ENCODE measurements at places on chromosomes 6 and 20.

GRCh38 chr6:150791717-150792116 lies 73.8 kb upstream of the MTHFD1L start:
- DNase-seq = no peak

DNA sequence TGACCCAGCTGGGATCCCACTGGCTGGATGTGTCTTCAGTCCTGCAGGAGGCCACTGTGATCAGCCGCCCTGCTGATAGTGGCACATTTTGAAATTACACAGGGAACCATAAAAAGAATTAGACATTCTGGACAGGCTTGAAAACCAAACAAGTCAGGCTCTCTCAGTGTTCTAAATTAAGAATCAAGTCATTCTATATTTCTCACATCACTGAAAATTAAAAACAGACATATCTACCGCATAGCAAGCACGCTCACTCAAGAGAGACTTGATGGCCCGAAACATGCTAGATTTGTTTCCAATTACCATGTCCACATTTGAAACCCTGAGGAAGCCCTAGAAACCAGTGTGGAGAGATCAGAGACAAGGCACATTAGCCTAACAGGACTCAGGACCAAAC lies 57.7 kb downstream of the NFATC2 start:
- DNase-seq = no peak

DNA sequence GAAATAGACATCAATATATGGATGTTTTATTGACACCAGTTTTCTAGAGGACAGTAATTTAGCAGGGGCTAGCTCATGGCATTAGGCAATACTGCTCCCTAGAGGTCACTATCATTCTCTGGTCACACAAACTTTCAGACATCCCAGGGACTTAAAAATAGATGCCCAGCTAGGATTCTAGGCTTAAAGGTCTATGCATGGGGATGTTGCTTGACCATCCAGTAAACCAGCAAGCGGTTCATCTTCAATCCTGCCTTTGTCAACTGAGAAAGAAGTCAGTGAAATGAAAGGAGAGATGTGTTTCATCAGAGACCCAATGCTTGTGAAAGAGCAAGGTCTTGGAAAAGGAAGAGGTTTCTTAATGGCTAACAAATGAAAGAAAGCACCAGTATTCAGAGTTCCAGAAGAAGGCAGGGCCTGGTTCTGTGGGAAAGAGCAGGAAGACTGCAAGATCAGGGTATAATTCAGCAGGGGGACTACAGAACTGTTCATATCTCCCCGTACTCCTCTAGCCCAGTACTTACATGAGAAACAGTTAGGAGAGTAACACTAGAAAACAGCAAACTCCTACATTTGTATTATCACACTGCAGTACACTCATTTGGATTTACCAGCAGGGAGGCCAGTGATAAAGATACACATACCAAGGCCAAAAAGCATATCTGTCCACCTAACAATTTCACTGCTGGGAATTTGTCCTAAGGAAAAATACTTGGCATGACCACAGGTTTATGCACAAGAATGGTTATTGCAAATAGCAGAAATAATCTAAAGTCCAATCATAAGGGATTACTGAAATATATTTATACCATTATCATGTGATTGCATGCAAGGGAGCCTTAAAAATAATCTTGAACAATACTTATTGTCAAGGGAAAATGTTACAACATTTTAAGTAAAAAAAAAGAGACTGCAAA lies 151.4 kb upstream of the LAMA2 start:
- DNase-seq = peak; percentile 27

GRCh38 chr20:2688041-2688591 lies 4.5 kb upstream of the EBF4 start:
- DNase-seq = no peak

GRCh38 chr6:112117554-112117953 lies 30.2 kb downstream of the FAM229B start:
- no peak for DNase-seq

DNA sequence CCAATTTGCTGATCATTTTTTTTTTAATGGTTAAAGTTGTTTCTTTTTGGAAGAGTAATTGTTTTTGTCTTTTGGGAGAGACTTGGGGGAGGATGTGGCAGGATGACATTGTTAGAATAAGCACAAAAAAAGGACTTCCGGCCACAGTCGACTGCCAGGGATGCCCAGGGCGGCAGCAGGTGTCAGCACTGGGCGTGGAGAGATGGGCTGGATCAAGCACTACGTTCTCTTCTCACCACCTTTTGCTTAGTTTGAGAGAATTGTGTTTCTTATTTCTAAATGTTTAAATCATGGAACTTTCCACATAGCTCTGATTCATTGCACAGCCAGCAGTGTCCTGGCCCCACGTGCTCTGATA lies 104.6 kb upstream of the FRMD1 start:
- no peak for DNase-seq

GRCh38 chr20:33332905-33333456 lies 50.0 kb downstream of the BPIFB1 start:
- no peak for DNase-seq

- no peak for DNase-seq
Observed at GRCh38 chr20:7806831-7807230, 133.4 kb downstream of the HAO1 start.

DNA sequence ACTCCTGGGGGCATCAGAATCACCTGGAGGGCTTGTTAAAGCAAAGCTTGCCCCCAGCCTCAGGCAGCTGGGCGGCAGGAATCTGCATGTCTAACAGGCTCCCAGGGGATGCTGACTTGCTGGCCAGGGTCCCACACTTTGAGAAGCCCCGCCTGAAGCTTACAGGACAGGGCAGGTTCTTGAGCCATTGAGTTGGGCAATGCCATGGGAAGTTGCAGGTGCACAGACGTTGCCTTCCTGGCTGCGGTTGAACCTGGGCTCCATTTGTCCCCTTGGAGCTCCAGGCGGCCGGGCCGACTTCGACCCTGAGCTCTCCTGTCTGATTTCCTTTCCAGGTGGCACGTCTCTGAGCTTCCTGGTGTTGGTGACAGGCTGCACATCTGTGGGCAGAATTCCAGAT lies 46.8 kb downstream of the SYNJ2 start:
- no peak for DNase-seq

- no peak for DNase-seq
Observed at GRCh38 chr6:163169521-163169920, 245.0 kb upstream of the QKI start.

- peak; percentile 16 for DNase-seq
Observed at GRCh38 chr6:6724539-6725467, 136.3 kb downstream of the LY86 start.

DNA sequence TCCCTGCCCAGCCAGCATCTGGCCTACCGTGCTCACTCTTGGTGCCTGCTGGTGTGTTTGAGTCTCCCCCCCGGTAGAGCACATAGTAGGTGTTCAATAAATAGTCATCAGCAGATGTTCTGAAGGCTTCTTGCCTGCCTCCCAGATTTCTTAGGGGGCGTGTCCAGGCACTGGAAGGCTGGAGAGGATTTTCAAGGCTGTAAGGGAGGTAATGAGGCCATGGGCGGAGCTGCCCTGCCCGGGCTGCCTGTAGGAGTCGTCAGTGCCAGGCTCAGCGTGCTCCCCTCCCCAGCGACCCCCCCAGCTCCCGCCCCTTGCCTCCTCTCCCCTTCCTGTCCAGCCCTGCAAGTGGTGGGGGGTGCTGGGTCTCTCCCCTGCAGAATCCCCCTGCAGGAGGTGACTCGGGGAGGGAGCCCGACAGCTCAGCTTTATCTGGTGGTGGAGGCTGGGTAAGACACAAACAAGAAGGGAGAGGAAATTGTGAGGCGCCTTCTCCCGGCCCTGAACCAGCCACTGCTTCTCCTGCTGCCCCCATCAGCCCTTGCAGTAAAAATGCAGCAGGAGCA lies 55.9 kb downstream of the BCAS4 start:
- DNase-seq = no peak

- no peak for DNase-seq
Observed at GRCh38 chr20:64219202-64219601, 36.3 kb upstream of the PCMTD2 start.

DNA sequence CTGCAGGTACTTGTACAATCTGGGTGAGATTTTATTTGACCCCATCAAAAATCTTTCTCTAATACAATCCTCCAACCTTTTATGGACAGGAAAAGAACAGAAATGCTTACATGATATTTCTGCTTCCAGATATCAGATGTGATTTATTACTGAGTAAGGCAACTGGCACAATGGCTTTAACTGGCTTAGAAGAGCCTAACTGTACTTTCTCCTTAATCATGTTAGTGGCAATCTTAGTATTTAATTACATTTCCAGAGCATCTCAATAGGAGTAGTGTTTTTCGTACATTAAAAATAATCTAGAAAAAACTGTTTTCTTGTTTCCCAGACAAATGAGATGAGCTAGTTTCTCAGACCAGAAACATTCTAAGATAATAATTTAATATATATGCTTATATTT lies 251.6 kb downstream of the KCNQ5 start:
- DNase-seq = no peak

- DNase-seq = no peak
Observed at GRCh38 chr20:41533537-41534136, 84.5 kb downstream of the CHD6 start.

DNA sequence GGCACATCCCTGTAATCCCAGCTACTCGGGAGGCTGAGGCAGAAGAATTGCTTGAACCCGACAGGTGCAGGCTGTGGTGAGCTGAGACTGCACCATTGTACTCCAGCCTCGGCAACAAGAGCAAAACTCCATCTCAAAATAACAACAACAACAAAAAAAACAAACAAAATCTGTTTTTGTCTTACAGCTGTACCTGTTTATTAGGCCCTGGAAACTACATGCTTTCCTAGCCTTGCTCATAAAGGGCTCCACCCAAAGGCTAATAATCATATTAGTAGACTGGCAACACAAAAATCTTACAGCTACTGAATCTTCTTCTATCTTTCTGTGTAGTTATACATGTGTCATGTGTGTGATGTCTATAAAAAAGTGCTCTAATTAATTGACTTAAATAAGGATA lies 503.9 kb upstream of the EYS start:
- no peak for DNase-seq

- peak; percentile 68 for DNase-seq
Observed at GRCh38 chr6:117906958-117907600, at the start of gene SLC35F1. Gene SLC35F1 (plus strand): TSS chr6:117907264.

DNA sequence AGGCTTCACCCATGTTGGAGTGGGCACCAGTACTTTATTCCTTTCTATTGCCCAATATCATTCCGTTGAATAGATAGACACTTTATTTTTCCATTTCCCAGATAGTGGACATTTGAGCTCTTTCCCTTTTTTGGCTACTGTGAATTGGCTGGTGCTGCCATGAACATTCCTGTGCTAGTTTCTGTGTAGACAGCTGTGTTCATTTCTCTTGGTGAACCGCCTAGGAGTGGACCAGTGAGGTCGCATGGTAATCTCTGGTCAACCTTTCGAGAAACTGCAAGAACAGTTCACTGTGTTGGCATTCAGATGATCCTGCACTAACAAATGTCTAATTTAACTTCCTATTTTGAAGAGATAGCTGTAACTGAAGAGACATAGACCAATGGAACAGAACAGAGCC lies 58.6 kb downstream of the RAMACL start:
- no peak for DNase-seq

DNA sequence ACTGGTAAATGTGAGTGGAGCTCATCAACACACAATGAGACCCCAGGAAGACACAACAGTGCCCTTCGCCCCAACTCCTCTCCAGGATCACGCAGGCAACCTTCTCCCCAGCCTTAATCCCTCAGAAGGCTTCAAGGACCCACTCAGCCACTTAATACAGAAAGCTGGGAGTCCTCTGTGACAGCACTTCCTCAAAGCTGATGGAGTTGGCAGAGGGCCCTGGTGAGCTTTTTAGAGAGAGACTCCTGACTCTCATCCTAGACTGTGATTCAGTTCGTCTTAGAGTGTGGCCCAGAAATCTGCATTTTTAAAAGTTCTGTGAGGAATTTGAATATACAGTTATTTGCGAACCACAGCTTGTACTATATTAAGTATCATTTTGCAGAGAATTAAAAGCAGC lies 187.7 kb downstream of the UST start:
- no peak for DNase-seq

DNA sequence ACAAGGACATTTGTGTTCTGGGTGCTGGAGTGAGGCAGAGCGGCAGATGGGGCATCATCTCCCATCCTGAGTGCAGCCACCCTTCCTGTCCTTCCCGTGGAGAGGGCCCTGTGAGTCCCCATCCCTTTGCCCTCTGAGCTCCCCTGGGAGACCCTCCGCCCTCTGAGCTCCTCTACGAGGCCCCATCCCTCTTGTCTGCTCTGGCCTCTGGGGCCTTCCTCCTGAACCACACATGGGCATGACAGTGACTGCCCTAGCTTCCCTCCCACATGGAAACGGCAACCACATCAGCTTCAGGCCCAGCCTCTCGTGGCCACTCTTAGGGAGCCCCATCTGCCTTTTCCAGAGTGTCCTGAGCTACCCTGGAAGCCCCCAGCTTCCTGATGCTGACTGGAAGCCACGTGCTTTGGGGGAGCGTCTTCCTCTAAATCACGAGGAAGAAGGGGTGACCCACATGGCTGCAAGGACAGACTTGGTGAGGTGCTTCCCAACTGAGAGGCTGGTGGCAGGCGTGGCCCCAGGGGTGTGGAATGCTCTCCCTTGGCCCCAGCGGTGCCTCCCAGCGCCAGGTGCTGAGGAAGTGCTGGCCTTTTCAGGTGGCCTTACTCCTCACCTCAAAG lies 52.6 kb downstream of the GINS1 start:
- no peak for DNase-seq

DNA sequence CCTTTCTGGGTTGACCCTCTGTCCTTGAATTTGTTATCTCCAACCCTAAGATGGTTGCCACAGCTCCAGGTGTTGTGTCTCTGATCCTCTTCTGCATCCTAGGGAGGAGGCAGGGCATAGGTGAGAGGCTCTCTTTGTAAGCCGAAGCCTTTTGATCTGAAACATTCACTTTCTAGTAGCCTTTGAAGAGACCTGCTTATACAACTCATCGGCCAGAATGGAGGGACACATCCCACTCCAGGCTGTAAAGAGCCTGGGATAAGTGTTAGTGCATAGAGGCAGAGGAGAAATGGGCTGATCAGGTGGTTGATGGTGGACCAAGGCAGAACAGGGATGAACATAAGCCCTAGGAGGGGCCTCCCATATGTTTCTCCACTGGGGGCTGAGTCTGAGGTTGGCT lies 137.1 kb upstream of the KCNG1 start:
- DNase-seq = no peak

DNA sequence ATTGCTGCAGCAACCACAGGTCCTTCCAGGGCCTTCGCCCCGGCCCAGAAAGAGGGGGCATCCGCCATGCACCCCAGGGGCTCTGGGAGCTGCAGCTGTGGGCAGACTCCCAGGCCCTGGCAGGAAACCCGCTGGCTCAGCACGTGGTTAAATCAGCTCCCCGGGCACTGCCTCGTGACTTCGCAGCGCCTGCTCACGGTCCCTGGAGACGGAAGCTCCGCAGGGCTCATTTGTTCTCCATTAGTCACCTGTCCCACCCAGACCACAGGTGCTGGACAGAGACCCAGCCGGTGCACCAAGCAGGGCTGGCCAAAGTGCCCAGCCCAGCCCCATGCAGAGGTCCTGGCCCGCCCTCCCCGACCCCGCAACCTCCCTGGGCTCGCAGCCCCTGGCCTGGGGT lies 14.7 kb downstream of the KCNQ2 start:
- no peak for DNase-seq

DNA sequence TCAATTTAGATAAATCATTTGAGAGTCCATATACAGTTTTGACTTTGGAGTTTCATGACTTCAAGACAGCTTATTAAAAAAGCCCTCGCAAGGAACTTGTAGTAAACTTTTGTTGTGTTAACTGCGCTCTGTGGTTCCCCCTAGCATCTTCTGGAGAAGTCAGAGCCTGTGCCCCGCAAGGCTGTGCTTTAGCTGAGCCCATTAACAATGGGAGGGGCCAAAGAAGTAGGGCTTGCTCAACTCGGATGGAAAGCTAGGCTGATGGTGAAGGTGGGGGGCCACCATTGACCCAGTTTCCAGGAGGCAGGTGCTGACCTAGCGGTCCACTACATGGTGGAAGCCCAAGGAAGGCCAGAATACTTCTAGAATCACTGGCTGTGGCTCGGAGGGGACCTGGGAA lies 29.3 kb upstream of the OVOL2 start:
- DNase-seq = no peak
